H7 (cell line): ENCODE measurements at places on chromosomes 1 and 21. TPM values are rescaled to one million over a fixed set of nuclear protein-coding genes. Genes with fewer than 3 reads are reported as not detected.

DNAJC28 gene
- total RNA-seq = 1.0 and 1.4 TPM in 2 replicates

- DNase-seq = no peak
Measured at GRCh38 chr1:162632217-162632666, at the start of gene DDR2. DDR2 (plus strand) TSS chr1:162632464; CDS start chr1:162719064, 86,600 bp downstream.

DNA sequence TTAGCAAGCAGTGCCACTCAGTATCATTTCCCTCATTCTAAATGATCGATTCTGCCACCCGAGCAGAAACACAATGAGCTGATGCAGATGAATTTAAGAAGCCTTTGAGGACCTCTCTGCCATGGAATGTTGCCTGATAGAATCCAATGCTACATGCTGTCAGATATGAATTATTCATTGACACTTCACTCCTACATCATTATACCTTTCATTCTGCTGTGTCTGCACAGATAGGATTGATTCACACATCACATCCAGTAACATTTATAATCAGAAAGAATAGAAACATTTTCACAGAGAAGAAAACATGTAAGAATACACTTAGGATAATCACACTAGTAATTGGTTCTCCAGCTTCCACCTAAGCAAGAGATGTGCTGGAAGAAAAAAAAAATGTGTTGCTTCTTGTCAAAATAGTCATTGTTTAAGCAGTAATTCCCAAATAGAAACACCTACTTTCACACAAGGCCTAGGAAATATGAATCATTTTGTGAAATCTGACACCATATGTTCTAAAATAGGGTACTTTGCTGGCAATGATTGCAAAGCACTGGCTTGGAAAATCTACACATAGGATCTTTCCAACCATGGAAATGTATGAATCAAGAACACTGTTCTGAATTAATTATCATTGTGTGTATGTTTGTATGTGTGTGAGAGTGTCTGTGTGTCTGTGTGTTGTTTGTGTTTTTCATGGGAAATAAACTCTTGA lies 110.1 kb downstream of the GRIK1 start:
- DNase-seq = no peak

DNA sequence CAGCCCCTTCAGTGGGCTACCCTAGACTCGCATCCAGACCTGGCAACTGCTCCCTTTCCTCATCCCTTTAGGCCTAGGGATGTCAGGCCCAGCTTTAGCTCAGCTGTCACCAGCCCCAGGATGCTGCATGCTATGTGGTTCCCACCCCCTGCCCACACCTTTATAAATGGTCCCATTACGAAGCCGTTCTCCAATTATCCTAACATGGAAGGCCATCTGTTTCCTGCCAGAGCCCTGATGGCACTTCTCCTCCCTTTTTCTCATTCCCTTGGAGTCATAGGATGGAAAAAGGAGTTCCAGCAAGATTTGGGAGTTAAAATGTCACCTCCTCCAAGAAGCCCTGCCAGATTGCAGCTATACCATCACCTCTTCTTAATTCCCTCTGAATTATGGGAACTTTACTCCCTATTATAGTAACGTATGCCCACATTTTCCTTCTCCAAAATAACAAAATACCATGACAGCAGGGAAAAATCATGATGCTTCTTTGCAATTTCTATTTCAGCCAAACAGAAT lies 205.0 kb upstream of the GRIK3 start:
- no peak for DNase-seq

- DNase-seq = no peak
Measured at GRCh38 chr1:118881751-118882150, 106.4 kb downstream of the TBX15 start.

DNA sequence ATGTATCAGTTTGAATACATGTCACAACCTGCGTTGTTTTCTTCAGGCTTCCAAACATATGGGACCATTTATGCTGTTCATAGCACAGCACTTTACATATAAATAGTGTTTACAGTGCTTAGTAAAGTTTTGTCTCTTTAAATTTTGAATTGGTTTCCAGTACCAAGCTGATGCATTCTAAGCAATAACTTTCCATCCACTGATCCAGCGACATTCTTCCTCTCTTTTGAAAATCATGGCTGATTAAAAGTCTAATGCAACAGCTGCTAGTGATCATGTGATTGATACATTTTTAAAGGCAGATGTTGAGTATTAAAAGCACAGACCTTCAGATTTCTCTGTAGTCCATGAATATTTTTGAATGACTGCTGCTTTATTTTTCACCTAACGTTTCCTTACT lies 154.9 kb downstream of the PTPRC start:
- no peak for DNase-seq
